Right lung (tissue), 10 donors: ENCODE measurements at places on chromosomes 4 and X.
A peak's percentile ranks its signal among the peaks of the same experiment; 100 is the strongest.

DNA sequence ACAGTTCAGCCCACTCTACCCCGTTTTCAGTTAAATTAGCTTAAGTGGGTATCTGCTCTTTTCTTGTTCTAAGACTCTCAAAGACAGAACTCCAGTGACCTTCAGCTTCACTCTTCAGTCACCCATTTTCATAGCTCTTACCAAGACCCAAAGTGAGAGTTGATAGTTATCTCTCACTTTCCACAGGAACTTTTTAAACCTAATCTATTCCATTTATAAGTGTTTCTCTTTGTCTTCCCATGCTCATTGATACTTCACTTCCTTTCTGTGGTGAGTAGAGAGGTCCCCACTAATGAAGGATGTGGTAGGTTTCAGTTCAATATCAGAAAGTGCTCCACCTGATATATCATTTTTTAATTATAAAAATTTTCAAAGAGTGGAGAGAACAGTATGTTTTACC lies 33.4 kb downstream of the COX18 start:
- DNase-seq, result no peak

DNA sequence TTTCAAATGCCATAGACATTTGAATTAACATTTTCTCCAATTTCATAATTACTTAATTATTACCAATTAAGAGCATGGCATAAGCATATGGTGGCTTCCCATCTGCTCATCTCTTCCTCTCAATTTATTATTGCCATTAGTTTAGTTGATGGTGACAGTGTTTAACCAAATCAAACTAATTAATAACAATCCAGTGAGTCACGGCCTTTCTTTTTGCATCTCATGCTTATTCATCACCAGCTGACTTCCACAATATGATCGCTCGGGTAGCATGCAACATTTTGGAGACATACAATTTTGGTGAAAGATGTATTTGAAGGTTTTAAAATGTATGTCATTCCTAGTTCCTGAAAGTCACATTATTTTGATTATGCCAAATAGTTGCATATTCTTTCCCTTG lies 172.8 kb upstream of the TACR3 start:
- DNase-seq, result no peak

- no peak for DNase-seq
These were observed 6.2 kb upstream of the AFF1 start for GRCh38 chr4:86928400-86929255.

DNA sequence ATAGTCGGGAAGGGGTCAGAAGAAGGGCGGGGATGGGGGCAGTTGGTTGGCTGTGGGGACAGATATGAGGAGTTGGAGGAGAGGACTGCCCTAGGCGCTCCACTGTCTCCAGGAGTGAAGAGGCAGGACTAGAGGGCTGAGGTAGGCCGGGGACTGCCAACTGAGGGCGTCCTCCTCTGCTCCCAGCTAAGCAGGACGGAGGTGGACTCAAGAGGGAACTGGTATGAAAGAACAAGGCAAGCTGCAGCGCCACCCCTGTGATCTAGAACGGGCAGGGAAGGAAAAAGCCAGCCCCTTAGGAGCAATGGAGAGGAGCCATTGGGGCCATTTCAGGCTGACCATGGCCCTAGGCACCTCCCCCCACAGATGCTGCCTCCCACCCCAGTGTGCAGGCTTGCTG lies 14.0 kb downstream of the BEND2 start:
- DNase-seq, result no peak

GRCh38 chrX:97189668-97190067 lies 306.0 kb downstream of the RPA4 start:
- DNase-seq, result no peak

DNA sequence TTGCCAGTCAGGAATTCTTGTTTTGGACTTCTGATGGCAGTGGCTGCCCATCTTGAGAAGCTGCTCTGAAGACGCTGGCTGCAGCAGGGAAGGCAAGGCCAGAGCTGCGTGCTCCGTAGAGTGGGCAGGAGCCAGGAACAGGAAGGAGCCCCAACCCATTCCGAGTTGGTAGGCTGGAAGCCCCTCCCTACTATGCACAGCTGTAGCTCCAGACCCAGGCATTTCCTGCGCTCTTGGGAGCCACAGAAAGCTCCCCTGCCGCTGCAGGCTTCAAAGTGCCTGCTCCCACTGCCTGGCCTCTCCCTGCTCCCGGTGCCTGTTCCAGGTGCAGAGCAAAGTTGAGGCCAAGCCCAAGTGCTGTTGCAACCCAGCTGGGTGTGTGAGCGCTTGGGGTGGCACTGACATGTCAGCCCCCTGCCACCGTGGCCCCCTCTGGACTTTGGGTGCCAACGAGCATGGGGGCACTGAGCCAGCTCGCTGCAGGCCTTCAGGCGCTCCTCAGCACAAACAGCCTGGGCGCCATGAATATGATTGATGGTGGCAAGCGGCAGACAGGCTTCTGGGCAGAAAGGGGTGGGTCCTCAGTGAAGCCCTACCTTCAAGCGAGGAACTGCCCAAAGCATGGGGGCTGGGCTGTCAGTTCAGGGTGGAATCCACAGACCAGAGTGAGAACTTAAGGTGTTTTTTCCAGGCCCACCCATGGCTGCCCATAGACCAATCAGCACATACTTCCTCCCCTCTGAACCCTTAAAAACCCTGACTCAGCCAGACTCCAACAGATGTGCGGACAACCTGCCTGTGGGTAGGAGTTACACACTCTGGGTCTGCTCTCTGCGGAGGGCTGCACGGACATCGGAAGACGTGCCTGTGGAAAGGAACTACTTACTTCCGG lies 677.2 kb upstream of the INTU start:
- DNase-seq, result no peak

DNA sequence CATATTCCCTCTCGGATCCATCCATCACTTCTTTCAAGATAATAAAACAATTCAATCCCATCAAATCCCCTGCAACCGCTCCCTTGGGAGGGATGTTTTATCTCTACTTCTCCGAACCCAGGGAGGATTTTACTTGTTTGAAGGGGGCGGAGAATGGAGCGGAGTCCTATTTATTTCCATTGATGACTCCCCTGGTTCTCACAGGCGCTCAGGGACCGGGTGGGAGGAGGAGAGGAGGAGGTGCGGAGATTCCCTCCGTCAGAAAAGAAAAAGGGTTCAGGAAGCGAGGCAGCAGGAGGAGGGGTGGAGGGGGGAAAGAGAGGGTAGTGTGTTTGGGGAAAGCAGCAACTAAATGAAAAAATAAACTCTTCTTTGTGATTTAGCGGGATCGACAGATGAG lies 2.1 kb downstream of the NDNF start:
- DNase-seq, result no peak

GRCh38 chr4:145446184-145446583 lies 35.5 kb upstream of the SMAD1 start:
- no peak for DNase-seq

GRCh38 chr4:176277162-176277904 lies 8.3 kb upstream of the ASB5 start:
- DNase-seq, result peak; percentile 27

DNA sequence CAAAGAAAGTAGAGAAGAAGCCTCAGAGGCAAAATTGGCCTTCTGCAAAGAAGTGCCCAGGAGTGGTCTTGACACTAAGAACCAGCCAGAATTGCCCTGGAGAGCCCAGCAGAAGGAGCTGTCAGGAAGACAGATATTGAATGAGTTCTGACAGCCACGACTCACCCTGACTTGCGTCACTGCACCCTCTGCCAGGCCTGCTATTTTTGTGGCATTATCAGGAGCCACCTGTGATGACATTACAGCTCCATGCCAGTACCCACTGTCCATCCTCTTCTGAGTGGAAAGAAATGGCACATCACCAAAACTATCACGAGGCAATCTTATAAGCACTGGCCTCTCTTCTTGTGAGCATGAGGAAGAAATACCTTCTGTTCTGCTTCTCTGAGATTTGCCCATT lies 67.7 kb downstream of the SMIM20 start:
- no peak for DNase-seq

DNA sequence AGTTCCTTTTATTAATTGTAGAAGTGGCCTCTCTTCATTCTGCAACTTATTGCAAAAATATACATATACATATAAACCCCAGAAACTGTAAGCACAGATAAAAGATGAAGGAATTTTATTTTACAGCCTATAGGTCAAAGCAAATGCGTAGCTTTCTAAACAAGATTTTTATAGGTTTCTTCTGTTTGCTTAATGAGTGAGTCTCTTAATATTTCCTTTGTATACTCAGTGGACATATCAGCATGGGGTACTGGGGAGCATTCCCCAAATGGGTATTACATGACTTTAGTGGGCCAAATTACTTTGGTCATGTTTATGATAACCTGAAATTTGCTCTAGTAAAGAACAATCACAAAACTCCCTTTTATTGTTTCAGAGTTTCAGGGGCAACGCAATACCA lies 1698.6 kb upstream of the IGFBP7 start:
- DNase-seq, result no peak

- no peak for DNase-seq
These were observed 33.0 kb upstream of the FRAS1 start for GRCh38 chr4:78024085-78024484.

DNA sequence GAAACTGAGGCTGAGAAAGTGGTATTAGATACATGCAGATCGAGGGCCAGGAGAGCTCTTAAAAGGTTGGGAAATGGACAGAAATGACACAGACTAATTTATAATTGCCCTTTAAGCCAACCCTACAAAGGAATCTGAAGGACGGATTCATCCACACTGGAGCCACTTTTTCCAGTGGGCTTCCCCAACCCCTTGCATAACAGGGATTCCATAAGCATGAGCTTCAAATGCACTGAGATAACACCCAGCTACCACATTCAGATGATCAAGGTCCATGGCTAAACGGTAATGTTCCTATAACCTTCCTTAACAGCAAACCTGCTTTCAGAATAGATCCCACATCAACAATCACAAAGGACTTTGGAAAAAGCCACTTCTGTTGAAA lies 34.2 kb downstream of the PLAC1 start:
- DNase-seq, result no peak

DNA sequence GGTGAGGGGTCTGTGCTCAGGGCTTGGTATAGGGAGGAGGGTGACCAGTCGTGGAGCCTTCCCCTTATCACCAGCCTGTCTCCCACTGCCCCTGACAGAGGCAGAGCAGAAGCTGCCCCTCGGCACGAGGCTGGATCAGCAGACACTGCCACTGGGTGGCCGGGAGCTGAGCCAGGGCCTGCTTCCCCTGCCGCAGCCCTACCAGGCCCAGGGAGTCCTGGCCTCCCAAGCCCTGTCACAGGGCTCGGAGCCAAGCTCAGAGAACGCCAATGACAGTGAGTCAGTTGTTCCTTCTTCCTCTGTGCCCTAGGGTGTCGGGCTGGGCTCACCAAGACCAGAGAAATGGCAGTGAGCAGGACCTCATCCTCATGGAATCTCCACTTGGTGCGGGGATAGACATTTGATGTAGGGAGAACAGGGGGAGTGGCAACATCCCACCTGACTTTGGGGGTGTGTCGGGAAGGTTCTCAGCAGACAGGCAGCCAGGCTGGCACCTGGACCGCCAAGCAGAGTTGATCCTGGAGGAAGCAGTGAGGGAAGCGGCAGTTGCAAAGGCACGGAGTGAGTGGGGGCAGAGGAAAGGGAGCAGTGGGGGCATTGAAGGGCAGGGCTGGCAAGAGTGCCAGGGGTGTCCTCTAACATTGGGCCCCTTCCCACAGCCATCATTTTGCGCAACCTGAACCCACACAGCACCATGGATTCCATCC lies 14.3 kb upstream of the UBA1 start:
- no peak for DNase-seq

- DNase-seq, result no peak
These were observed 295.4 kb downstream of the TRIML1 start for GRCh38 chr4:188434643-188435042.

DNA sequence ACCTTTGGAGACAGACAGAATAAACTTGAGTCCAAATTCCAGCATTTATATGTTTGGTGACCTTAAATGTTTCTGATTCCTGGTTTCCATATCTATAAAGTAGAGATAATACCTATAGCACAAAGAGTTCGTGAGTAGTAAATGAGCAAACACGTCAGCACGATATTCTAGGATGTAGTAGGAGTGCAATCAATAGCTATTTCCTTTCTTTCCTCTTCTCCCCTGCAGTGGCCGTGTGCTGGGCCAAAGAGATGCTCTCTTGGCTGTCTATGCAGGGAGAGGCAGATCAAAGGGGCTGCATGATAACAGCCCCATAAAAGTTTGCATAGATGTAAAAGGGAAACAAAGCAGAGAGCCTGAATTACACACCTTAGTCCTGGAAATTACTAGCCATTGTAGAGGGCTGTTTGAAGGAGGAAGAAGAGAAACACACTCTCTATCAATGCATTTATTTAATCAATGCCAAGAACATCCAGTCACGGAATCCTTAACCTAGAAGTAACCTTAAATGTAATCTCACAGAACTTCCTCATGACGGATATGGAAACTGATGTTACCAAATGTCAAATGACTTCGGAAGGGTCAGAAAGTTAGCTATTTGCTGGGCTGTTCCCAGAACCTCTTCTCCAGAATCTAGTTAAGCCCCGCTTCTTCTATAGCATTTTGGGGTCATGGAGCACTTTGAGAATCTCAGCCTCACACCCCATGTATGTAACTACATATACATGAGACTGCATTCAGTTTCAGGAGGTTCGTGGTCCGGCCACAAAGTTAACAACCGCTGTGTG lies 35.5 kb upstream of the PLAC8 start:
- DNase-seq, result no peak

DNA sequence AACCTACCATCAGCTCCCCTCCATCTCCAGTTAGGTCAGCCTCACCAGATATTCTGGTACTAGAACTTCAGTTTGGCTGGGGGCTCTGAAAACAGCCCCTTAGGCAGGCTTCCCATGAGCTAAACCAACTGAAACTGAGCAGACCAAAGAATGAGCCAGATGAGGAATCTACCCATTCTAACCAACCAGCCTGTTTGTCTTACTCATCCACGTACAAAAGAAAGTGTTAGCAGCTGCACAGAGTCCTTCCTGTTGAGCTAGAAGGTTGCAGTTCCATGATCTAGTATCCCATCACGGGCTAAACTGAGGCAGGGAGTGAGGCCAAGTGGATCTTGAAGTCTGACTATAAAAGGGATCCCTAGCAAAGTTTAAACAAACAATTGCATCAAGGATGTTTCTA lies 17.5 kb downstream of the MAGEA9B start:
- DNase-seq, result no peak

DNA sequence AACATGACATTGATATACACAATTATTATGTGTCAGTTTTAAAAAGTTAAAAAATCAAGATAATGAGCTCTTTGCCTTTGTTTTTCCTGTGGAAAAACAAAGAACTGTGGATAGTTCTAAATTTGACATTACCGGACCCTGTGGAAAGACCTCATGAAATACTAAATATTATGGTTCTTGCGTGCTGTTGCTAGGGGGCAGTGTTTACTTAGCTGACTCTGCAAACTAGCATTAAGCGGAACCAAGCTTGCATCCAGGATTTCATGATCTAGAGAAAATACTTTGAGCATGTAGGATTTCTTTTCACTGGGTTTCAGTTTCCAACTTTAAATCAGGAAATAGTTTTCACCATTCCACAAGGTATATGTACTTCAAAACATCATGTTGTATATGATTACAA lies 33.6 kb downstream of the CLCN4 start:
- peak; percentile 57 for DNase-seq

- no peak for DNase-seq
These were observed 5.5 kb downstream of the ARHGAP4 start for GRCh38 chrX:153920546-153920945.

GRCh38 chr4:152858934-152859333 lies 77.2 kb upstream of the FHDC1 start:
- DNase-seq, result no peak
